ENCODE measurements at places on chromosomes 1 and 21. TPM values are rescaled to one million over a fixed set of nuclear protein-coding genes. Genes with fewer than 3 reads are reported as not detected.

The LINGO4 gene
- 0.45 TPM for total RNA-seq

The MRAP gene
- total RNA-seq, result not detected

The KCNE2 gene
- total RNA-seq, result not detected

DNA sequence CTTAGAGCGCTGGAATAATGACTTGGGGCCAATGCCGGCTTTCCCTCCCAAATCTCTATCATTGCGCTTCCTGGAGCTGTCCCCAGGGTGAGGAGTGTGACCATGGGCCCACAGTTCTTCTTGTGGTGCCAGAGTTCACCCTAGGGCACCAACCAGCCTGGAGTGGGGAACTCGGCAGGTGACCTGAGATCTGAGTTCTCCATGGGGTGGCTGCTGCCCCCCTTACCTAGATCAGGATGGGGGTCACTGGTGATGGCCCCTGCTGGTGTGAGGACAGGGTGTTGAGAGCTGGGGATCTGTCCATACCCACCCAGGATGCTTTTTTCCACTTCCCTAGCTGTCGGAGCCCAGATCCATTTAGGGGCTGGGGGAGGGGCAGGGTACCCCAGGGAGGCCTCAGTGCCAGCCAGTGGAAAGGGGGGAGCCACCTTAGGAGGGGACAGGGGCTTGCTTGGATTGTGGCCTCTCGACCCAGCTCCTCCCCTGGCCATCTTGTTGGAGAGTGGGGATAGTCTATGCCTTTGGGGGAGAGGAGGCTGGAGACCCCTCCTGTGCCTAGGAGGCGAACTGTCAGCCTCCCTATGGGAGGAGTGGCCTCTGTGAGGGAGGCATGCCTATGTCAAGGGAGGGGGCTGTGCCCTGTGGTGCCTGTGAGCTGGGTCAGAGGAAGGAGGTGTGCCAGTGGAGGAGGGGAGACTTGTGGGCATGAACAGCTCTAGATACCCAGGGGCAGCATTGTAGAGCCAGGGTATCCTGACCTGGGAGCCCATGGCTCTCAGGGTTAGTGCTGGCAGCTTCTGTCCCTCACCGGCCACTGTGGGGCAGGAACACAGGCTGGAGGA is 1.7 kb downstream of the FOXO6 start:
- no peak for DNase-seq
- H3K36me3 ChIP-seq, result no peaks in the 10 kb centered on the region
- H3K27me3 ChIP-seq, result no peaks in the 10 kb centered on the region
- no peak overlapping the region for H3K4me3 ChIP-seq
- H3K27ac ChIP-seq, result no peak overlapping the region

- no peak for DNase-seq
- no peaks in the 10 kb centered on the region for H3K27me3 ChIP-seq
- H3K4me1 ChIP-seq, result no peaks in the 10 kb centered on the region
- H3K4me3 ChIP-seq, result no peak overlapping the region
- no peak overlapping the region for H3K27ac ChIP-seq
Measured at GRCh38 chr1:25557543-25557942, 14.1 kb downstream of the LDLRAP1 start.

- H3K4me3 ChIP-seq, result no peak overlapping the region
- DNase-seq, result no peak
- H3K36me3 ChIP-seq, result no peaks in the 10 kb centered on the region
- no peaks in the 10 kb centered on the region for H3K27me3 ChIP-seq
- H3K27ac ChIP-seq, result no peak overlapping the region
Measured at GRCh38 chr1:229567109-229567868, 8.8 kb upstream of the ABCB10 start.

GRCh38 chr1:171397851-171398469 is 84.0 kb downstream of the FMO4 start:
- no peak for DNase-seq
- H3K36me3 ChIP-seq, result no peaks in the 10 kb centered on the region
- no peaks in the 10 kb centered on the region for H3K27me3 ChIP-seq
- H3K4me1 ChIP-seq, result no peaks in the 10 kb centered on the region

DNA sequence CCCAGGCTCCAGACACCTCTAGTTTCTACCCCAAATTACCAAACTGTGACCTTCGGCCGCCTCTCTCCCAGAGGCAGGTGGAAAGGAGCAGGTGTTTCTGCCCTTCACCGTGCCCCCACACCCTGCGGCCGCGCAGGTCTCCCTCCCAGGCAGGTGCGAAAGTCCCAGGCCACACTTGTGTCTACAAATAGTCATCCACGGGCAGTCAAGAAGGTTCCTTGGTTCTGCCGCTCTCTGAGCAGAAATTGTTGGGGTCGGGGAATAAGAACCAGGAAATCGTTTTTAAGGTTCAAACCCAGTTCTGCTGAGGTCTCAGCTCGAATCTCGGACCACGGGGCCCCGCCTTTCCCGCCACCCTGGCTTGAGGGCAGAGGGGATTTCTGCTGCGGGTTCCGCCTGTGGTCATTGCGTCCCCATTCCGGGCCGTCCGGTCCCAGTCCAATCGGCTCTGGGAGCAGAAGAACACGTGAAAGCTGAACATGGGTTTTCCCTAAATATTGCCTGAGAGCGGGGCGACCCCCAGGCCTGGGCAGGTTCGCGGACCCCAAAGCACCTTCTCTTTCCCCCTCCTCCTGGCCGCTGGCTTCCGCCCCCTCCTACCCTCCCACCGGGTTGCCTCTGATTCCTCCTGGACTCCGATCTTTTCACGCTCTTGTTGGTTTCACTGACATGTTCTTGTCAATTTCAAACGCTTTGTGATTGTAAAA is 1.2 kb upstream of the ATF3 start:
- H3K27ac ChIP-seq, result peak overlapping the region; percentile 94
- DNase-seq, result peak; percentile 37
- peaks cover 47% of the 10 kb centered on the region for H3K4me1 ChIP-seq
- H3K36me3 ChIP-seq, result no peaks in the 10 kb centered on the region

GRCh38 chr21:22925032-22925431 is 1926.8 kb downstream of the NCAM2 start:
- H3K4me3 ChIP-seq, result no peak overlapping the region
- DNase-seq, result no peak
- no peaks in the 10 kb centered on the region for H3K27me3 ChIP-seq
- H3K27ac ChIP-seq, result no peak overlapping the region

DNA sequence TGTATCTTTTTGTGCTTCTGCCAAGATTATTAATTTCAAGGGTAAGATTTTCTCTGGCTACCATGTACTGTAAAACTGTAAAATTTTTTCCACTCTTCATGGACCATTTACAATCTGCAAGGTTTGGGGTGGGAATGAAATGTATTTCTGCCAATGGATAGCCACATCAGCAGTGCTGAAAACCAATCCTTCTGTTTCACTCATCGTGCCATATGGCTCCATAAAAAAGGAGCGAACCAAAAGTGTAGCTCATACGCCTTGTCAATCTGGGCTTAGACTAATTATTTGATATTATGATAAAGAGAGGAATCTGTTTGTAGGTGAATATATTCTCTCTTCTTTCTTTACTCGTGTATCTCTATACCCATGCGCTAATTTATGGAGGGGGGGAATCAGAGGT is 3.0 kb upstream of the SLC44A5 start:
- no peaks in the 10 kb centered on the region for H3K36me3 ChIP-seq
- no peak overlapping the region for H3K4me3 ChIP-seq
- no peak for DNase-seq
- peaks cover 10% of the 10 kb centered on the region for H3K27me3 ChIP-seq
- H3K4me1 ChIP-seq, result peaks cover 12% of the 10 kb centered on the region

GRCh38 chr1:21244986-21245687 is 45.1 kb downstream of the ECE1 start:
- H3K4me3 ChIP-seq, result no peak overlapping the region
- H3K27me3 ChIP-seq, result no peaks in the 10 kb centered on the region
- no peaks in the 10 kb centered on the region for H3K36me3 ChIP-seq
- H3K27ac ChIP-seq, result no peak overlapping the region
- no peak for DNase-seq

GRCh38 chr1:110673197-110673701 is 1.5 kb downstream of the KCNA3 start:
- DNase-seq, result no peak
- peak overlapping the region; percentile 67 for H3K4me3 ChIP-seq

DNA sequence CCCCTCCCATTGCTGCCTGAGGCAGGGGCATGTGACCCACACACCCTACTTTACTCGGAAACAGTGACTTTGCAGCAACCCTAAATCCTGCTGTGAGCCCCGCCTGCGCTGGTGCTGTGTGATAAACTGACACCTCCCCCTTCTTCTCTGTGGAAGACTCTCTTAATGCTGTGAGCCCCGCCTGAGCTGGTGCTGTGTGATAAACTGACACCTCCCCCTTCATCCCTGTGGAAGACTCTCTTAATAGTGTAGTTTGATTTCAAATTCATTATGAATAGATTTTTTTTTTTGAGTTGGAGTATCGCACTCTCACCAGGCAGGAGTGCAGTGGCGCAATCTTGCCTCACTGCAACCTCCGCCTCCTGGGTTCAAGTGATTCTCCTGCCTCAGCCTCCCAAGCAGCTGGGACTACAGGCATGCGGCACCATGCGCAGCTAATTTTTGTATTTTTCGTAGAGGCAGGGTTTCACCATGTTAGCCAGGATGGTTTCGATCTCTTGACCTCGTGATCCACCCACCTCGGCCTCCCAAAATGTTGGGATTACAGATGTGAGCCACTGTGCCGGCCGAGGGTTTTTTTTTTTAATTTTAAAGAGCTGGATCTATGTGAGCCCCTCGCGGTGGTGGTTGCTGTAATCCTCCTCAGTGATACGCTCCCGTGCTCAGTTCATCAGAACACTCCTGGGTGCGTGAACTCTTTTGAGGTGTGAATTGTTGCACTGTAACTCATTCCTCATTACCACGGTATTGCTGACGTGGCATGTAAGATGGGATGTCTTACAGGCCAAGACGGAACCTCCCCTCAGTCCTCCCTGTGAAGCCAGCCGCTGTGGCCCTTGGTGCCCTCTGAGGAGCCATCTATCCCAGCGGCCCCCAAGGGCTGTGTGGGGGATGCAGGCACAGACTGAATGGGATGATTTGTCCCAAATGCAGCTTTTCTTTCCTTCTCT is 60.3 kb downstream of the GALNT2 start:
- DNase-seq, result no peak
- H3K27me3 ChIP-seq, result no peaks in the 10 kb centered on the region
- H3K4me1 ChIP-seq, result no peaks in the 10 kb centered on the region
- H3K36me3 ChIP-seq, result no peaks in the 10 kb centered on the region
- H3K4me3 ChIP-seq, result no peak overlapping the region

All from heart left ventricle (tissue), 16 donors.